Activated CD4-positive, alpha-beta T cell treated with anti-CD3 and anti-CD28 coated beads for 36 hours (primary cell): ENCODE measurements at places on chromosomes 6 and 20.

GRCh38 chr20:55174172-55174571 is 698.8 kb downstream of the DOK5 start:
- DNase-seq = no peak

GRCh38 chr6:158332237-158332636 is 20.0 kb downstream of the TULP4 start:
- no peak for DNase-seq

- DNase-seq = no peak
Observed at GRCh38 chr6:110173506-110174132, 5.9 kb downstream of the WASF1 start.

DNA sequence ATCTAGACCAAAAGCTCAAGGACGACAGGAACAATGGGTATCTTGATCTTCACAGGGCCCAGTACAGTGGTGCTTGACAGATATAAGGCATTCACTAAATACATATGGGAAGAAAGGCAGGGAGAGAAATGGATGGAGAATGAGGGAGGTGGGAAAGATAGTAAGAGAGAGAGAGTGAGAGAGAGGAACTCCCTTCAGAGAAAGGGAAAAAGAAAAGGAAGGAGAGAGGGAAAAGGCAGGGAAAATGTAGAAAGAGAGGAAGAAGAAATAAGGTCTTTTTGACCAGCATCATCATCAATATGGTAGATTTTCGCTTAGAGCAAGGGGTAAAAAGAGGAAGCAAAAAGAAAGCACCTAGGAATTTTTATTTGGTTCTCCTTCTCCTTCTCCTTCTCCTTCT is 760 bp upstream of the ANKRD66 start:
- DNase-seq = no peak

GRCh38 chr20:37274851-37275524 is 13.4 kb upstream of the GHRH start:
- no peak for DNase-seq

DNA sequence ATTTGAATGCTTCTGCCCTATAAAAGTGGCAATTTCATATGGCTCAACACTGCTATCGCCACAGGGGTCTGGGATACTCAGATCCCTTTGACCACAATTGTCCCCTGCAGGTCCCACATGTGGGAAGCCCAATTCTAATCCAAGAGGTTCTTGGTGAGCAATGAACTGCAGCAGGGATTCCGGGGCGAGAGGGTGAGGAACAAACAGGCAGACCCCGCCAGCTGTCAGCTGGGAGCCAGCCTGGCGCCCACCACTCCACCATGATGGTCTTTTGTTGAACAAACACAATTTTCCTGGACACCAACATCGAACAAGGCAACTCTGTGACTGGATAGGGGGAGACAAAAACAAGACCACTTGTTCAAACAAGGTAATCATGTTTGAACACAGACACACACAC is 80.5 kb downstream of the TMEM242 start:
- no peak for DNase-seq

- no peak for DNase-seq
Observed at GRCh38 chr20:18831830-18832499, 18.4 kb downstream of the SCP2D1 start.
